NCI-H1930 (cell line): ENCODE measurements at places on chromosomes 6 and 20.

DNA sequence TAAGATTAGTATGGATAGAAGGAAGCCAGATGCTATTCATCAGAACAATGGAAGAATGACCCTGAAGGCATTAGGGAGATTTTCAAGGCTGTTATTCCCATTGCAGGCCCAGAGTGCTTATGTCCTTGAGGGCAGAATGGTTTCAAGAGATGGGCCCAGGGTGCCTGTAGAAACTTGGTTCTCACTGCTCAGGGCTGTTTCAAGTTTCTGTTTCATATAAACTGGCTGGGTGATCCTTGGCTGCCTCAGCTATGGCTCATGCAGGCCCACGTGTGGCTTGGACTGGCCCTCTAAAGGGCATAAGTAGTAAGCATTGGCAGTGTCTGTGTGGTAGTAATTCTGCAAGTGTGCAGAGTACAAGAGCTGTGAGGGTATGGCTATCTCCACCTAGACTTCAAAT is 540.9 kb upstream of the MAN1A1 start:
- DNase-seq: no peak

DNA sequence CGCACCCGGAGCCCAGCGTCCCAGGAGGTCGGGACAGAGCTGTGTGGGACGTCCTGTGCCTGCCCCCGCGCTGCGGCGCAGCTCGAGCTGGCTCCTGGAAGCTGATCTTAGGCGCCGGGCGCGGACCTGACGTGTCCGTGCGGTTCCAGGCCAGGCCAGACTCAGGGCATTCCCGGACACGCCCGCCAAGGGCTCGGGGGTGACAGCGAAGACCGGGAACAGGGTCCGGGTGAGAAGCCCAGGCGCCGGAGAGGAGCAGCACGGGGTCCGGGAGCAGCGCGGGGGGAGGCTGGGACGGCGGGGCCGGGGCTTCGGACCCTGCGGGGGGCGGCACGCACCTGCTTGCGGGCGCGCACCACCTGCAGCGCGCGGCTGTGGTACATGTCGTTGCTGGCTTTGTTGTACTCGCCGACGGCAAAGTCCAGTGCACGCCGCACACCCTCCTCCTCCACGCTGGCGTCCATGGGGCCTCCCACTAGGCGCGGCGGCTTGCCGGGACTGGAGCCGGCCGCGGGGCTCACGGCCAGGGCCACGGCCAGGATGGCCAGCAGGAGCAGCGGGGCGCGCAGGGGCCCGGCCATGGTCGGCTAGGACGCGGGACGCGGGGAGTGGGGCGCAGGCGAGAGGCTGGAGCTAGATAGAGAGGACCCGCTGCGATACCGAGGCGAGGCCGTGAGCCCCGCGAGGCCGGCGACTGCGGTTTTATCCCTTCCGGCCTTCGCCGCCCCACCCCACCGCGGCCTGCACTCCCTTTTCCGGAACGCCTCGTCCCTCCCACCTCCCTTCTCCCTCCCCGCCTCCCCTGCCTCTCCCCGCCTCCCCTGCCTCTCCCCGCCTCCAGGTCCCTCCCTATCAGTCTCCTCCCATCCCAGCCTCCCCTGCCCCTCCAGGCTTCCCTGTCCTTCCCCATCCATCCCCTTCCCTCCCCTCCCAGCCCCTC is at the start of gene CST3:
CST3 (minus strand) TSS at position 674 of the 940 bp plus-strand sequence; CDS start at position 581, 93 bp downstream.
- peak; percentile 67 for DNase-seq

GRCh38 chr6:122081921-122082320 is 317.5 kb upstream of the HSF2 start:
- no peak for DNase-seq

DNA sequence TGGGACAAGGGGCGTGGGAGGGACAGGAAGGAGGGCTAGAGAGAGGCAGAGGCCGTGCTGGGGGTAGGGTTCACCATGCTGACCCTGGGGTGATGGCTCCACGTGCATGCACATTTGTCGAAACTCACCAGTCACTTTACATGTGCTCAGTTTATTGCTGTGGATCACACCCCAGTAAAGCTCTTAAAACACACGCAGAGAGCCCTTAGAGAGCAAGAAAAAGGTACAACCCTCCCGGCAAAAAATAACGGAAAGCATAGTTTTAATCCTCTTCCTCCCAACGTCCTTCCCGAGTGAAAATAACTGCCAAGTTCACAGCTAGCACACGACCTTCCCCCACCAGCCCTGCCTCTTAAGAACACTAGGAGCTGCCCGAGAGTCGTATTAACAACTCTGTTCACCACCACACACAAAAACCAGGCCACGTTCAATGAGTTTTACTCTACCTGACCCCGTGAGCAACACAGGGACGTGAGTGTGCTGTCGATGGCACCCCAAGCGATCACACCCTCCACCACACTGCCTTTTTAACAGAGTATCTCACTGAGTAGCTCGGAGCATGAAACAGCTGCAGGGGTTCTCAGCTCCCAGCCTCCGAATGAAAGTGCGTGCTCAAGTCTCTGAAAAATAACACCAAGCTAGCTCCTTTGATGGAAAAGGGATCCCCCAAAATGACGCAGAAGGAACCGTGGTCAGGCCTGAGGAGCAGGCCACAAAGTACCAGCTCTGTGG is 39.7 kb downstream of the TAF4 start:
- no peak for DNase-seq

GRCh38 chr20:50283922-50284810 is 93.5 kb downstream of the CEBPB start:
- DNase-seq: no peak

- no peak for DNase-seq
These were observed 398.8 kb downstream of the ESR1 start for GRCh38 chr6:152206072-152206818.

- DNase-seq: no peak
These were observed 512.6 kb downstream of the LMBRD1 start for GRCh38 chr6:69284176-69284730.

DNA sequence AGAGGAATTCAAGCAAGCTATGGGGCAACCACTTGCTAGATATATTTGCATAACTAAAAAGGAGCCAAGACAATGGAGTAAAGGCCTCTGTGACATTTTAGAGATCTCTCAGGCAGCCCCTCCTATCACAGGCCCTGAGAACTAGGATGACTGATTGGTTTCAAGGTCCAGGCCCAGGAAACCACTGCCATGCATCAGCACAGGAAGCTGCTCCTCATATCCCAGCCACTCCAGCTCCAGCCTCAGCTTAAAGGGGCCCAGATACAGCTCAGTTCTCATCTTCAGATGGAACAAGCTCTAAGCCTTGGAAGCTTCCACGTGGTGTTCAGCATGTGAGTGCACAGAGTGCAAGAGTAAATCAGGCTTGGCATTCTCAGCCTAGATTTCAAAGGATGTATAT is 21.1 kb upstream of the THBS2 start:
- DNase-seq: no peak

GRCh38 chr20:20466341-20466879 is 98.5 kb downstream of the INSM1 start:
- peak; percentile 82 for DNase-seq

GRCh38 chr6:25179051-25179778 is 100.0 kb upstream of the CARMIL1 start:
- DNase-seq: no peak

GRCh38 chr20:53652090-53652858 is 58.6 kb upstream of the ZNF217 start:
- DNase-seq: peak; percentile 70

GRCh38 chr20:59024111-59024530 is 4.9 kb downstream of the TUBB1 start:
- DNase-seq: no peak

DNA sequence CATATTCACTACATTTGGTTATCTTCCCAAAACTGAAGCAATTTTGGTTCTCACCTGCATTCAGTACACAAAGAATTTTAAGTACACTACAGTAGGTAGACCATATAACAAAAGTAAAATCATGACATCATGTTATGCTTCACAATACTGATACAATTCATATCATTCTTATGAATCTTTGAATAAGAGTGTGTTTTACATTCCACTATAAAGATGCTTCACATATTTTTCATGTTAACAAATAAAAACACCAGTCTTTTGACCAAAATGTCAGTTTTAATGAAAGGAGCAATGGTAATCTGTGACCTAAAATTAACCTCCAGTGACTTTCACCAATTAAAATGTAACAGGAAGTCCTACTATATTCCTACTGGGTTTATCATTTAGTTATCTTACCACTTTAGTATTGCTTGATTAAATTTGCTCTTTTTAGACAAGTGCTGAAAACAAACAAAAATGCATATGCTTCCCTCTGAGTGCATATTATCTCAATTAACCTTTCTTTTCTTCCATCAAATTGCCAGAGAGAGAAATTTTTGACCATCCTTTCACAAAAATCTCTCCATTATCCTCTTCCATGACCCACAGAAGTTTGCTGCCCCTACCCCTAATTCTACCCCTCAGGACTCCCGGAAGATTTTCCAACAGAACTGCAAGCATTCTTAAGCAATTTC is 49.3 kb downstream of the PHIP start:
- DNase-seq: no peak

GRCh38 chr20:63693733-63694583 is 2.5 kb upstream of the TNFRSF6B start:
- DNase-seq: no peak

GRCh38 chr6:109455437-109456110 is at the start of gene MICAL1:
TSS of gene MICAL1 (minus strand) at chr6:109455772. CDS start at chr6:109454196, 1,576 bp downstream.
- peak; percentile 46 for DNase-seq

GRCh38 chr6:46078294-46078693 is 51.5 kb upstream of the ENPP4 start:
- no peak for DNase-seq

GRCh38 chr20:549722-550496 is 6.3 kb upstream of the CSNK2A1 start:
- no peak for DNase-seq

- no peak for DNase-seq
These were observed 42.6 kb upstream of the MRGBP start for GRCh38 chr20:62753626-62754025.

DNA sequence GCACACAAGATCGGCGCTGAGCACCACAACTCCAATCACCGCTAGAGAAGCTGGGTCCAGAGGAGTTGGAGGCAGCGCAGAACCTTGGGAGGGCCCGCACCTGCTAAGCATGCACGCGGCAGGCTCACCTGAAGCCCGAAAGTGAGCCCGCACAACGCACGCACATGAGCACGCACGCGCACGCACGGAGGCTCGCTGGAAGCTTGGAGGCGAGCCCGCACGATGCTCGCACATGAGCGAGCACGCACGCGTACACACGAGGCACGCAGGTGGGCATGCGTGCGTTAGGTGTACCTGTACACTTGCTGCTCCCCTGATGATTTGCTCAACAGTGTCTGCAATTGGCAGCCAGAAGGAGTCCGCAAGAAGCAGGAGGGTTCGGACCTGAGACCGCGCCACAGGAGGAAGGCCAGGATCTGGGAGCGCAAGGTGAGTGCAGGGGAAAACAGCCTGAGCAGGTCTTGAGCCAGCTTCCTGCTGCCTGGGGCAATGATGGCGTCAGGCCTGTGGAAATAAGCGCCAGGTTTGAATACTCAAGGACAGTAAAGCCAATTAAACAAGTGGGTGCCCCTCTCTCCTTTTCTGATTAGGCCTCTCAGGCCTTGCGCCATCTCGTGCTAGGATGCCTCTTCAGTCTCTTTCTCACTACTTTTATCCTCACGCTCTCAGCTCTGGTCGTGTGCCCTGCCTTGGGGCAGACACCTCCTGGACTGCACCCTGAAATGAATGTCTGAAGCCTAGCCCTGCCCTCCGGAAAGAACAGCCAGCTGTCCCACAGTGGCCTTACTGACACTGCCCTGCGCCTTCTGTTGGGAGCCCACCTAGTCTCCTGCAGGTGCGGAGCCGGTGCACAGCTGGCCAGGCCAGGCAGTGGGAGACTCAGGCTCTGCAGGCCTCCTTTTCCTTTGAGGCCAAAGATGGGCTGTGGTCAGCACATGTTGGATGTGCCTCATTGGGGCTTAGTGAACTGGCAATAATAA is 340.4 kb downstream of the CDC5L start:
- no peak for DNase-seq
